ENCODE measurements at places on chromosomes 16 and 17.
A peak's percentile ranks its signal among the peaks of the same experiment; 100 is the strongest.

DNA sequence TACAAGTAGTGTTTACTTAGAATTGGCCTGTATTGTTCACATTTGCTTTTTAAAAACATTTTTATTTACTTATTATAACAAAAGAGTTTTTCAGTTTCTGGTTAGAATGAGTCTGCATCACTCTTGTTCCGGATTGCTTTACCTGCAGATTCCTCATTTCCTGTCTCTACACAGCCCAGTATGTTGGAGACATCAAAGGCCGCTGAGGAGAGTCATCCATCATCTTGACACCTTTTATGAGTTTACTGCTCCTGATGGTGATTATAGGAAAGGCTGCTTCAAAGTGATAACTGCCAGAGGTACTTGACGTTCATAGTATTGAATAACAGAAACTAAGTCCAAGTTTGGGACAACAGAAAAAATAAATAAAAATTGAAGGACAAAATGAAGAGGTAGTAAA, 490.5 kb upstream of the CA10 start:
- no peak for DNase-seq

DNA sequence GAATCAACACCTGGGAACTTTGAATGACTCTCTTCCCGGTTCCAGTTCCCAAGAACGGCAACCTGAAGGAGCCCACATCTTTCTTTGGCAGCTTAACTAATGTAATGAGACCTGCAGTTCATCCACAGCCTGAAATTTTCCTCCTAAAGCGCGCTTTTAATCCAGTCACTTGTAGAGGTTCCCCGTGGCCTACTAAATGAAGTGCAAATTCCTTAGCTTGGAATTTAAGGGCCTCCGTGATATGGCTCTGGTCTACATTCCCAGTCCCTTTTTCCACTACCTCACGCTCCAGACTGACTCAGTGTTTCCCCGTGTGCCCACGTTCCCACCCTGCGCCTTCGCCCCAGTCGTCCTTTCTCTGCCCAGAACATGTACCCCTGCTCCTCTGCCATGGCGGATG, 27.2 kb downstream of the FZD2 start:
- DNase-seq: no peak

DNA sequence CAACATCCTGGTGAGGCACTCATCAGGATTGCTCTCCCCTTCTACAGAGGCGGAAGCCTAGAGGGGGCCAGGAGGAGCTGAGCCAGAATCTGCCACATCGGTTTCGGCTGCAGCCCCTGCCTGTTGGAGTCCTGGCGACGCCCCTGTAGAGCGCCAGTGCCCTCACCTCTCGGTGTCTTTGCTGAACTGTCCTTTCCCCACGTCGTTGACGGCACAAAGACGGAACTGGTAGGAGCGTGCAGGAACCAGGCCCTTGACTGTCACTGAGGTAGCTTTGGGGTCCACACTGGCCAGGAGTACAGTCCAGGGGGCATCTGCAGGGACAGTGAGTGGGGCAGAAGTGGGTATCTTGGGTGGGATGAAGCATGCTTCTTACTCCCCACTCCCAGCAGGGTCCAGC, 110.3 kb upstream of the CDC42EP4 start:
- no peak for DNase-seq

DNA sequence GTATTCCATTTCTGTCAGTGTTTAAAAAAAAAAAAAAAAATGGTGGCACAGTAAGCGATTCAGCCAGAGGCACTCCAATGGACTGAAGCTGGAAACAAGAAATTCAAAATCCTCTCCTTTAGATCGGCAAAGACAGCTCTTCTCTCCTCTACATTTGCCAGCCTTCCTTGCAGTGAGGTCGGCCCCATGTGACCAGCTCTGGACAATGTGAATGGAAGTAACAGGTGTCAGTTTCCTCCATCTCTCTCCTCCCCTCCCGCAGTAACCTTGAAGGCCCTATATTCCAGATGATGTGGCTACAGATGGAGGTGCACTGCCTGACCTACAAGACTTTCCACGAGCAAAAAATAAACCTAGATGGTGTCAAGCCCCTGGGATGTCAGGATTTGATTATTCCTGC, 15.0 kb downstream of the CUEDC1 start:
- no peak for DNase-seq

- no peak for DNase-seq
Measured at GRCh38 chr16:52033992-52034391, 513.0 kb downstream of the TOX3 start.

GRCh38 chr16:5454349-5454748, 356.8 kb upstream of the EEF2KMT start:
- no peak for DNase-seq

- no peak for DNase-seq
Measured at GRCh38 chr16:77014441-77014840, 176.5 kb upstream of the MON1B start.

GRCh38 chr17:869567-870525, 87.7 kb downstream of the MRM3 start:
- no peak for DNase-seq

- no peak for DNase-seq
Measured at GRCh38 chr16:55331648-55332185, 7.7 kb downstream of the IRX6 start.

GRCh38 chr16:9370061-9370491, 278.6 kb downstream of the HAPSTR1 start:
- no peak for DNase-seq

DNA sequence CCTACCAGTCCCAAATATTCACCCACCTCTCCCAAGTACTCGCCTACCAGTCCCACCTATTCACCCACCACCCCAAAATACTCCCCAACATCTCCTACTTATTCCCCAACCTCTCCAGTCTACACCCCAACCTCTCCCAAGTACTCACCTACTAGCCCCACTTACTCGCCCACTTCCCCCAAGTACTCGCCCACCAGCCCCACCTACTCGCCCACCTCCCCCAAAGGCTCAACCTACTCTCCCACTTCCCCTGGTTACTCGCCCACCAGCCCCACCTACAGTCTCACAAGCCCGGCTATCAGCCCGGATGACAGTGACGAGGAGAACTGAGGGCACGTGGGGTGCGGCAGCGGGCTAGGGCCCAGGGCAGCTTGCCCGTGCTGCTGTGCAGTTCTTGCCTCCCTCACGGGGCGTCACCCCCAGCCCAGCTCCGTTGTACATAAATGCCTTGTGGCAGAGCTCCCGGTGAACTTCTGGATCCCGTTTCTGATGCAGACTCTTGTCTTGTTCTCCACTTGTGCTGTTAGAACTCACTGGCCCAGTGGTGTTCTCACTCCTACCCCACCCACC, 29.8 kb downstream of the POLR2A start:
- no peak for DNase-seq

DNA sequence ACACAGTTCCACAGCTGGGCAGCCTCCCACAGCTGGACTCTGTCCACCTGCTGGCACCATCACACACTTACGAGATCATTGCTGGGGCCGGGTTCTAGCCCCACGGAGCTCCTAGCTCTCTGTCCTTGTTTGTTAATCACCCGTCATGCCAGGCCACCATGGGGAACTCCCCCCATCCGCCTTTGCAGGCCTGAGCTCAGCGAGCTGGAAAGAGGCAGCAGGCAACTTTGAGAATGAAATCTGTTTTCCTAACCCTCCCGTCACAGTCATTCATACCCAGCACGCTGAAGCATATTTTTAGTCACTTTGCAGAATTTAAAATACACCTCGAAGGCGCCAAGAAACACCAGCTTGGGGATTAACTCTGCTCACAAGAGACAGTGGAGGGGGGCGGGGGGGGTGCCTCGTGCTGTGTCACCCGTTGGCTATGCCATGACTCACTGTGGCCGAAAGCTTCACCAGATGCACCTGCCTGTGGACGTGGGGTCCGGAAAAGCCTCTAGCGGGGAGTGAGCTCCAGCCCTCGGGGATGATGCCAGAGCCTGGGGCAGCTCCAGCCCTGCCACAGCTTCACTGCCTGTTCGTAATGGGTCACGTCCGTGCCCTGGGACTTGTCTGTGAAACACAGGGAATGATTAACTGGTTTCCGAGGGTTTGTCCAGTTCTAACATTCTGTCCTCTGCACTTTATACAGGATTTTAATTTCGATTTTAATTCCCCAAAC, 1.4 kb upstream of the SPNS2 start:
- no peak for DNase-seq

DNA sequence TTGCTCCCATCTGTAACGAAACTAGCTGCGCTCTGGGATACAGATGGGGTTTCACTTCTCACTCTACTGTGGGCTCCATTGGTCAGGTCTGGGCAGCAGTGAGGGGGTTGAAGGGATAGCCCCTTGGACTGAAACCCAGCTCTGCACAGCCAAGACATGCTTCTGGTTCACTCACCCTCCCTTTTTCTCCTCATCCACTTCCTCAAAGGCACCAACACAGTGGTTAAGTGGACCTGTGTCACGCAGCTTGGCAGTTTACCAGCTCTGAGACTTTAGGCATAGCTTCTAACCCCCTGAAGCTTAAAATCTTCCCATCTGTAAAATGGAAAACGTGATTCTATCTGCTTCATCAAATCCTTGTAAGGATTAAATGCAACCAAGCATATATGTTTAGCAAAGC, 11.5 kb upstream of the KRT38 start:
- no peak for DNase-seq

DNA sequence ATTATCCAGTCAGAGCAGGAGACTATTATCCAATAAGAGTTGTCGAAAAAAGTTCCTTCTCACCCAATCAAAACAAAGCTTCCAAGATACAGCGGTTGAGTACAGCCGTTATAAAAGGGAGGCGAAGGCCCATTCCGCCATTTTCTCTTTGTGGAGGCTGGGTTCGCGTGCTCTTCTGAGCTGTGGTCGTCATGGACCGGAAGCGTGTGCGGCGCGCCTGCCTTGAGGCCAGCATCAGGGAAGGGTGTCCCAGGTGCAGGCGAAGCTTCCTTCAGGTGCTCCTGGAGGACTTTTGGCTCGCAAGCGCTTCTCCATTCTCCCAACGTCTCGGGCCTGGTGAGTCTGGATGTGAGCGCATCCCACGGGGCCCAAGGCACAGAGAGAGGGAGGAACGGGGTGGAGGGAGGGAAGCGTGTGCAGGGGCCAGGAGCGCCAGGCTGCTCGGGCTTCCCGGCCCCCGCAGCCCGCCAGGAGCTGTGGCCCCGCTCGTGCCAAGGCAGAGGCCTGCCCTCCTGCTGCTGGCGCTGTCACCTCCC, 99.2 kb downstream of the GOSR1 start:
- DNase-seq: no peak

GRCh38 chr16:57593021-57593420, 35.4 kb upstream of the ADGRG1 start:
- no peak for DNase-seq

GRCh38 chr16:86016201-86016965, 117.4 kb downstream of the IRF8 start:
- peak; percentile 28 for DNase-seq

GRCh38 chr17:77564278-77564920, 394.1 kb upstream of the TNRC6C start:
- DNase-seq: no peak

DNA sequence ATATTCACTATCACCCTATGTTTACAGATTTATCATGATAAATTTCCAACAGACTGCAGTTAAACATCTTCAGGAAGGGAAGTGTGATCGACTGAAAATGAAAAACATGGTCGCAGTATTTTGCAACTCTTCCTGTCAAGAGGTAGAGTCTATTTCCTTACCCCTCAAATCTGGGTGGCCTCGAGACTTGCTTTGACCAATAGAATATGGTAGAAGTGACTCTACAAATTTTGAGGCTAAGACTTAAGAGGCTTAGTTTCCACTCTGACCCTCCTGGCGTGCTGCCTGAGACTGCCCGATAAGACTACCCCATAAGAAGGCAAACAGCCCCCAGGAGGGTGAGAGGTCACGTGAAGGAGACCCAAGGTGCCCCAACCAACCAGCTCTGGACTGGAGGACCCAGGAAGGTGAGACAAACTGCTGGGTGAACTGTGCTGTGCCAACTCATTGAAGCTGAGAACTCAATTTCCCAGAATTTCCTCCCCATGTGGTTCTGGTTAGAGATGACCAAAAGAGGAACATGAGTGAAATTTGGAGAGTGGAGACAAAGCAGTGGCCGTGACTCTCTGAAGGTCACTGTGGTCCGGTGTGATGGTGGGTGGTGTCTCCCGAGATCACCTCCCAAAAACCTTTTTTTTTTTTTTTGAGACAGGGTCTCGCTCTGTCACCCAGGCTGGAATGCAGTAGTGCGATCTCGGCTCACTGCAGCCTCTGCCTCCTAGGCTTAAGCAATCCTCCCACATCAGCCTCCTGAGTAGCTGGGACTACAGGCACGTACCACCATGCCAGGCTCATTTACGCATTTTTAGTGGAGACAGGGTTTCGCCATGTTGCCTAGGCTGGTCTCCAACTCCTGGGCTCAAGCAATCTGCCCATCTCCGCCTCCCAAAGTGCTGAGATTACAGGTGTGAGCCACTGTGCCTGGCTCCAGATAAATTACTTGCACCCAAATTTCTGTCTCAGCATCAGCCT, 38.2 kb upstream of the LITAF start:
- no peak for DNase-seq

DNA sequence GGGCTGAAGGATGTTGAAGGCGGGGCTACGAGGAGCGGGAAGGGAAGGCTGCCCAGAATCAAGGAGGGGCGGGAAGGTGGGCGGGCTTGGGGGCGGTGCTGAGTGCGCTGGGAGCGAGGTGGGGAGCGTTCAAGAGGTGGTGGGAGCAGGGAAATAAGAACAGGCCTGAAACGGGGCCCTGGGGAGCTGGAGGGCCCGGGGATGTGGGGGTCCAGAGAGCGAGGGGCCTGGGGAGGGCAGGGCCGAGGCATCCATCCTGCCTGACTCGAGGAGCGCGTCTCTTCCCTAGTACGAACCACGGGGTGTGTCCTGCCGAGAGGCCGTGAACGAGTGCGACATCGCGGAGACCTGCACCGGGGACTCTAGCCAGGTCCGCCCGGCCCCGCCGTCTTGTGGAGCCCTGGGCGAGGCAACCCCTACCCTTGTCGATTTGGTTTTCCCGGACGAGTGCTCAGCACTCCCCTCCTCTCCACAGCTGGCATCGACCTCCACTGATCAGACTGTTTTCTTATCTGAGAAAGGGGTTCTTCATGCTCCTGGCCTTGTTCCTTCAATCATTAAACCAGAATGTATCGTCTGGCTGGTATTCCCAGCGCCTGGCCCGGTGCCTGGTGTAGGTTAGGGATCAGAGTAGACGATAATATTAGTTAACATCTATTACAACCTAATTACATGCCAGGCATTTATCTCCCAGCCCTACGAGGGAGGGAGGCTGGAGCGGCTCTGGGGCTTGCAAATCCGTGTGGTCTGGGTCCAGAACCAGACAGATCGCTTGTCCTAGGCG, 17.2 kb downstream of the ADAM11 start:
- DNase-seq: no peak

GRCh38 chr17:62059414-62059813, 5.7 kb downstream of the MED13 start:
- DNase-seq: no peak

- no peak for DNase-seq
Measured at GRCh38 chr17:38861399-38861843, 7.9 kb upstream of the RPL23 start.

GRCh38 chr16:13708347-13709120, 211.4 kb upstream of the ERCC4 start:
- no peak for DNase-seq

Measured in stromal cell of bone marrow (primary cell).